Suprapubic skin (tissue), 4 donors: ENCODE measurements at places on chromosomes 4 and X. TPM values are rescaled to one million over a fixed set of nuclear protein-coding genes. Genes with fewer than 3 reads are reported as not detected.
A peak's percentile ranks its signal among the peaks of the same experiment; 100 is the strongest.

DNA sequence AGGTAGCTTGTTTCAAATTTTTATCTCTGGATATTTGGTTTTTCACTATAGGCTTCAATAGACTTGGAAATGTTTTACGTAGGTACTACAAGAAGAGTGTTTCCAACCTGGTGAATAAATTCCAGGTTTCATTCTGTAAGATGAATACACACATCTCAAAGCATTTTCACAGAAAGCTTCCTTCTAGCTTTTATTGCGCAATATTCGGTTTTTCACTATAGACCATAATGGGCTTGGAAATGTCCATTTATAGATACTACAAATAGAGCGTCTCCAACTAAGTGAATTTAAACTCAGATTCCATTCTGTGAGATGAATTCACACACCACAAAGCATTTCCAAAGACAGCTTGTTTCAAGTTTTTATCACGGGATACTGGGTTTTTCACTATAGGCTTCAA is 857.7 kb upstream of the HS3ST1 start:
- no peaks in the 10 kb centered on the region for H3K4me1 ChIP-seq
- no peak overlapping the region for H3K27ac ChIP-seq
- no peaks in the 10 kb centered on the region for H3K27me3 ChIP-seq

GRCh38 chr4:170202721-170203120 is 113.0 kb upstream of the AADAT start:
- H3K36me3 ChIP-seq, result no peaks in the 10 kb centered on the region
- H3K4me1 ChIP-seq, result no peaks in the 10 kb centered on the region
- H3K27me3 ChIP-seq, result no peaks in the 10 kb centered on the region
- no peak for DNase-seq
- no peak overlapping the region for H3K27ac ChIP-seq

DNA sequence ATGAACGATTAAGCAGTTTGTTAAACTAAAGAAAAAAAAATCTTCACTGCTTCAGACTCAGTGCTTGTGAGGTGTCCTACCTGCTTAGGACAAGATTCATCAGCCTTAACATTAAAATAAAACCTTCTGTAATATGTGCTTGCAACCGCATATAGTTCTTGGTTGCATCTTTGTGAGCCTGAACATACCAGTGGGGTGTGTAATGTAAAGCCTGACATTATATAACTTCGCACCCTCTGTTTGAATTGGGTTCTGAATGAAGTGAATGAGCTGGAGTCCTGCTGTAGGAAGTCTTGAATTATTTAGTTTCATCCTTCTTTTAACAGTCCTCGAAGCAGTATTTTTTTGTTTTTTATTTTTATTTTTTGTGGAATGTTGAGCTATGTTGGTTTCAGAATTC is 3.1 kb downstream of the KDM6A start:
- H3K4me3 ChIP-seq, result peak overlapping the region; percentile 79
- no peaks in the 10 kb centered on the region for H3K36me3 ChIP-seq
- no peaks in the 10 kb centered on the region for H3K27me3 ChIP-seq
- H3K27ac ChIP-seq, result no peak overlapping the region
- DNase-seq, result no peak
- no peaks in the 10 kb centered on the region for H3K4me1 ChIP-seq

DNA sequence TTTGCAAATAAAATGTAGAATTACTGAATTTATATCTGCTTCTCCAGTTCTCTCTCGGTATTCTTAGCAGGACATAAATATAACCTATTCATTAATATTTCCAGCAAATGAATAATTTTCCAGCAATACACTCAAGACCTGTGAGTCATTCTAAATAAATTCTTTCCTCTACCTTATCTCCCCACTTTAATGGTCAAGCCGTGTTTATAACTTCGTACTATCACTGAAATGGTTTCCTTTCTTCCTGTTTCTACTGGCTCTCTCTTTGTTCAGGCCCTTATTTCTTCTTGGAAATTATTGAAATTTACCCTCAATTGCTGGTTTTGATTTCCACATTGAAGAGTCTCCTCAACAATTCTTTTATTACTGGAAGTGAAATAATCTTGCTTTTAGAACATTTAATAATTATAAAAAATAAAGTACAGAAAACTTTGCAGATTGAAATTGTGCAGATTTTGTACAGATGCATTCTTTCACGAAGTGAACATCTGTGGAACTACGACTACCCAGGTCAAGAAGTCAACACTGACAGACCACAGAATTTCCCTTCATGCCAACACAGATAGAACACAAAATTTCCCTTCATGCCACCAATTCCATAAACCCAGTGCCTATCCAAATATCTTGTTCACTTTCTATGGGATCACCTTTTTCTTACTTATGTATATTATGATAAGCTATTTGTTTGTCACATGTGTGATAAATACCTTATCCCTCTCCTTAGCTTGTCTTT is 205.7 kb downstream of the FAT4 start:
- no peaks in the 10 kb centered on the region for H3K27me3 ChIP-seq
- H3K27ac ChIP-seq, result no peak overlapping the region
- no peak for DNase-seq
- no peaks in the 10 kb centered on the region for H3K36me3 ChIP-seq

- no peaks in the 10 kb centered on the region for H3K36me3 ChIP-seq
- H3K4me1 ChIP-seq, result peaks cover 28% of the 10 kb centered on the region
- no peak overlapping the region for H3K27ac ChIP-seq
- DNase-seq, result no peak
- no peak overlapping the region for H3K4me3 ChIP-seq
Observed at GRCh38 chr4:185730849-185731608, 81.0 kb downstream of the SORBS2 start.

DNA sequence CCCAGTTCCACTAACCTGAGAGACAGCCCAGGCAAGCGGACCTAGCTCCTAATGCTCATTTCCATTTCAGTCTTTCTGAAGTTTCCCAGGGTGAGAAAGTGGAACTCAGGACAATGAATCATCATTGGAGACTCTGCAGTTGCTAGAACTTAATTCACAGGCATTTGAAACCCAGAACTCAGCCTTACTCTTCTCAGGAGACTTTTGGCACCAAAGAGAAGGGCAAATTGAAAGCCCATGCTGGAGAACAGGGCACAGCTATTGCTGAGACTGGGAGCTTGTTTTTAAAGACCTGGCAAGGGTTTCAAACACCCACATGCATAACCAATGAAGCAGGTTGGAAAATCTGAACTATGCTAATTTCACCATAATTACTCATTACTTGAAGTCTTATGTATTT is 36.0 kb downstream of the BST1 start:
- H3K4me1 ChIP-seq, result no peaks in the 10 kb centered on the region
- H3K36me3 ChIP-seq, result no peaks in the 10 kb centered on the region
- no peak for DNase-seq
- no peak overlapping the region for H3K27ac ChIP-seq

DNA sequence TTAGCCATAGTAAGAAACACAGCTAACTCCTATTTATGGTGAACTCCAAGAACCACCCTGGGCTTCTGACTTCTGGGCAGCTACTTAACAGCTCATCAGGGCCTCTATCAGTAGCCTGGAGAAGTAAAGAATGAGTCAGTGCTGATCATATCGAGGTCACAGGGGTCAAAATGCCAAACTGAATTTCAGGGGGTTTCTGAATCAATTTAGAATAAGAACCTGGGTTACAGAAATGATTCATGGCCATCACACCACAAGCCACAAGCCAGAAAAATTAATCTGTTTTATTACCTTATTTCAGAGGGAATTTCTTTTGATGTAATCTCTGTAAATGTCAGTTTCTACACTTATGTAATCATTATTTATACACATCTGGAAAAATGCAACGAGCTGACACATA is 64.4 kb downstream of the CHST7 start:
- no peak overlapping the region for H3K4me3 ChIP-seq
- peaks cover under 1% of the 10 kb centered on the region for H3K4me1 ChIP-seq
- no peak overlapping the region for H3K27ac ChIP-seq
- H3K36me3 ChIP-seq, result no peaks in the 10 kb centered on the region

- no peak overlapping the region for H3K4me3 ChIP-seq
- H3K27me3 ChIP-seq, result no peaks in the 10 kb centered on the region
- DNase-seq, result no peak
Observed at GRCh38 chr4:67556436-67556835, 2.1 kb upstream of the STAP1 start.

DNA sequence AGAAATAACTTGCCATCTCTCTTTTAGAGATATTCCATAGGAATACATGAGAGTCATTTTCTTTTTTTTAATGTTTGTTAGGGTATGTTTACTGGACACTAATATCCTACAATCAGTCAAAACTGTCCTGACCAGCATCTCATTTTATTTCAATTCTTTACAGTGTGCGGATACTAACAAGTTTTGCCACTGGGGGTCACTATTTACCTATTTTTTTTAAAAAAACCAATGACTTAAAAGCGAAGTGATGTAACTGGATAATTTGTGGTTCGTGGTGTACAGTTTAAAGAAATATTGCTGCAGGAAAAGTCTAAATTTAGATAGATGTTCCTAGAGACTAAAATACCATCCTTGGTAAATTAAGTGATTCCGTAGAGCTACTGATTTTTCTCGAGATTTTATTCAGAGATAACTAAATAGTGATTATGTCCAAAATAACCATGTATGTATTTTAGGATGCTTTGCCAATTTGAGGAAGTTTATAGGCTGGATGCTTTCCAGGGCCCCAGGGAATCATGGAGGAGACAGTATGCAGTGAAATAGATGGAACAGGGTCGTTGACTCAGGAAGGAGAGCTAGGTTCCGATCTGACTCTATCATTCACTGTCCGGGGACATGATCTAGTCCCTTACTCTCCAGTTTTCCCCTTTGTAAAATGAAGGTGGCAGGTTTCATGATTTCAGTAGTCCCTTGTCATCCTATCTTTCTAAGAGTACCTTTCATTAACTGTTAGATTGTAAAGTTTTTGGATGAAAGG is 34.0 kb upstream of the GNPDA2 start:
- no peak overlapping the region for H3K27ac ChIP-seq
- no peak overlapping the region for H3K4me3 ChIP-seq
- no peaks in the 10 kb centered on the region for H3K36me3 ChIP-seq
- H3K27me3 ChIP-seq, result peaks cover 8% of the 10 kb centered on the region
- no peaks in the 10 kb centered on the region for H3K4me1 ChIP-seq
- no peak for DNase-seq

DNA sequence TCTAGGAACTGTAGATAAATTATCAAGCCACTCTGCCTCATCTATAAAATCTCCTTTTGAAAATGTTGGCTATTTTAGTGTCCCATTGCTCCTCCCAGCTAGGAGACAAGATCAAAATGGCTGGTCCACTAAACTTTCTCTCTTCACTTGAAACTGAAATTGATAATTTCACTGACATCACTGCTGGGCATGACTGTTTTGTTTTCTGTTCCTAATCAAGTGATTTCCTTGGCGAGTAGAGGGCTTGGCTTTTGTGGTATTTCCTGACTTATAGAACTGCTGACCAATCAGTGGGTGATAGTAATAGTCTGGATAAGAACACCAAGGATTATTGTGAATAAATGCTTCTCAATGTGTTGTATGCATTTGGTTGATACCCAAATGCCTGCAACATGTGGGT is 2152.9 kb downstream of the ARAP2 start:
- no peaks in the 10 kb centered on the region for H3K27me3 ChIP-seq
- DNase-seq, result no peak
- H3K4me3 ChIP-seq, result no peak overlapping the region
- H3K4me1 ChIP-seq, result no peaks in the 10 kb centered on the region
- no peaks in the 10 kb centered on the region for H3K36me3 ChIP-seq
- no peak overlapping the region for H3K27ac ChIP-seq

- H3K4me3 ChIP-seq, result peak within 1 kb of the TSS; percentile 84
- no peaks in the 10 kb centered on the region for H3K27me3 ChIP-seq
- peaks cover 14% of the 10 kb centered on the region for H3K4me1 ChIP-seq
- peak within 1 kb of the TSS; percentile 88 for H3K27ac ChIP-seq
- peaks cover 18% of the 10 kb centered on the region for H3K36me3 ChIP-seq
Observed at GRCh38 chr4:24912252-24913118, at the start of gene CCDC149. TSS of gene CCDC149 (minus strand) at chr4:24913042. CDS start at chr4:24912864, 178 bp downstream.

GRCh38 chr4:73729534-73730165 is 10.7 kb upstream of the CXCL8 start:
- H3K27me3 ChIP-seq, result no peaks in the 10 kb centered on the region
- H3K4me3 ChIP-seq, result no peak overlapping the region
- peak; percentile 76 for DNase-seq
- no peak overlapping the region for H3K27ac ChIP-seq

- H3K4me1 ChIP-seq, result no peaks in the 10 kb centered on the region
- H3K36me3 ChIP-seq, result no peaks in the 10 kb centered on the region
- no peaks in the 10 kb centered on the region for H3K27me3 ChIP-seq
- peak overlapping the region; percentile 34 for H3K4me3 ChIP-seq
- no peak overlapping the region for H3K27ac ChIP-seq
Observed at GRCh38 chrX:1534301-1535168, 2.5 kb downstream of the P2RY8 start.

DNA sequence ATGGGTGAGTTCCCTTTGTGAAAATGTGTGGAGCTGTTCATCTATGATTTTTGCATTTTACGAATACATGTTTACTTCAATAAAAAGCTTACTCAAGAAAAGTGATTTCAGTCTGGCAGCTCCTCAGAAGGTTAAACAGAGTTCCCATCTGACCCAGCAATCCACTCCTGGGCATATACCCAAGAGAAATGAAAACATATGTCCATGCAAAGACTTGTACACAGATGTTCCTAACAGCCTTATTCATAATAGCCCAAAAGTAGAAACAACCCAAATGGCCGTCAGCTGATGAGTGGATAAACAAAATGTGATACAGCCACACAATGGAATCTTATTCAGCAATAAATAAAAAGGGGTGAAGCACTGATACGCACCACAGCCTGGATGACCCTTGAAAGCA is 20.8 kb downstream of the CLCN4 start:
- no peak for DNase-seq
- peaks cover 21% of the 10 kb centered on the region for H3K4me1 ChIP-seq
- no peaks in the 10 kb centered on the region for H3K27me3 ChIP-seq

GRCh38 chrX:71525316-71525715 is 7.6 kb upstream of the OGT start:
- no peak for DNase-seq
- no peak overlapping the region for H3K4me3 ChIP-seq

GRCh38 chr4:6788123-6788522 is 5.6 kb downstream of the KIAA0232 start:
- no peak for DNase-seq
- no peak overlapping the region for H3K27ac ChIP-seq
- H3K36me3 ChIP-seq, result peaks cover 9% of the 10 kb centered on the region
- no peak overlapping the region for H3K4me3 ChIP-seq

- no peak for DNase-seq
- H3K4me1 ChIP-seq, result no peaks in the 10 kb centered on the region
- no peaks in the 10 kb centered on the region for H3K27me3 ChIP-seq
Observed at GRCh38 chrX:109679820-109680219, 53.2 kb downstream of the ACSL4 start.

- H3K27ac ChIP-seq, result no peak overlapping the region
- no peaks in the 10 kb centered on the region for H3K36me3 ChIP-seq
- H3K4me1 ChIP-seq, result no peaks in the 10 kb centered on the region
- H3K4me3 ChIP-seq, result no peak overlapping the region
Observed at GRCh38 chrX:7164174-7164573, 16.2 kb upstream of the PUDP start.

GRCh38 chr4:41079881-41080560 is 134.3 kb downstream of the APBB2 start:
- no peak overlapping the region for H3K27ac ChIP-seq
- H3K27me3 ChIP-seq, result no peaks in the 10 kb centered on the region
- no peak overlapping the region for H3K4me3 ChIP-seq
- H3K36me3 ChIP-seq, result no peaks in the 10 kb centered on the region
- DNase-seq, result no peak
- H3K4me1 ChIP-seq, result no peaks in the 10 kb centered on the region

ADH1C gene
- not detected for total RNA-seq

CYSLTR1 gene
- 3.7 TPM for total RNA-seq

BTC gene
- total RNA-seq, result 21.2 TPM

GYPE gene
- not detected for total RNA-seq

SASH3 gene
- 1.6 TPM for total RNA-seq

CRMP1 gene
- not detected for total RNA-seq

FAT1 gene
- 133 TPM for total RNA-seq

NPNT gene
- 6.6 TPM for total RNA-seq

GRIA3 gene
- total RNA-seq, result 0.38 TPM

IL15 gene
- total RNA-seq, result 1.2 TPM

TBC1D8B gene
- total RNA-seq, result 1.7 TPM

SHOX gene
- total RNA-seq, result 0.16 TPM

NEXMIF gene
- 1.5 TPM for total RNA-seq

CSAG1 gene
- not detected for total RNA-seq

PROM1 gene
- 5.3 TPM for total RNA-seq
